ENCODE measurements at places on chromosomes 5 and 9.

DNA sequence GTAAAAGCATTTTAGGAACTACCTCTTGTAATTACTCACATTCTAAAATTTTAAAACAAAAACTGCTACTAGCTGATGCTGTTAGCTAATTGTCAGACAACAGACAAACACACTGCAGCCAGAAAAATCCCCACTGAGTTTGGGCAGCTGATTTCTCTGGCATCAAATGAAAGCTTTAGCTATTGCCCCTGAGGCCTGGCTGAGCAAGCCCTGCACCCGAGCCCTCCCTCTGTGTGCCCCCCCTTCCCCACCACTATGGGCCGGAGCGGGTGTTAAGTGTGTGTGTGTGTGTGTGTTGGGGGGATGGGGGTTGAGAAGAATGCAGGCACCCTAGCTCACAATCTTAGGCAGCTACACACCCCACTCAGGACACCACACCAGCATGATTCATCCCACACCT lies 2.4 kb downstream of the NEUROG1 start:
- no peak for DNase-seq

DNA sequence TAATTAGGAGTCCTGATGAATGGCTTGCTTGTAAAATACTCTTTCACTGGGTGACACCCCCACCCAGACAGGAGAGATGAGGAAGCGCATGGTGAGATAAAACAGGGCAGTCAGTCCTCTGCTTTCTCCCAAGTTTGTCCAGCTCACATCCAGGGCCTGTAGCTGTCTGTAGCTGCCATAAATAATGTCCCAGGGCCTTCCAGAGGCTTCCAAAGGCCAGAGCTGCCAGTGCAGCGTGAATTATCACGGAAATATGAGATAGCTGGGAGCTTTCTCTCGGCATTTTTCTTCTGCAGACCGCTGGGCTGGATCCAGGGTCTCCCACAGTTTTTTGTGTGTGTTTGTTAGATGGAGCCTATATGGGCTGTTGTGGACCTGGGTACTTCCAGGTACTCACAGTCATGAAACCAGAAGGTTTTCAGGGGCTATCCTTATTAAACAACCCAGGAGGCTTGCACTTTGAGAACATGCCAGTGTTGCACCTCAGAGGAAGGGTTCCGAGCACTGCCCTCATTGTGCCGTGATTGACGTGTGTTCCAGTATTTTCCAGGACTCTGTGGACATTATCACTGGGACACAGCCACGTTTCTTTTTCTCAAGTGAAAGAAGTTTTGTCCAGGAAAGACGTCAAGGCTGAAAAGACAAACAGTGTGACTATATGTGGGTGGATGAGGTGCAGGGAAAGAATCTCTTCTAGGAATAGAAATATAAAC lies 117.5 kb downstream of the FGF1 start:
- no peak for DNase-seq

GRCh38 chr9:84542554-84542953 lies 127.0 kb upstream of the NTRK2 start:
- no peak for DNase-seq

DNA sequence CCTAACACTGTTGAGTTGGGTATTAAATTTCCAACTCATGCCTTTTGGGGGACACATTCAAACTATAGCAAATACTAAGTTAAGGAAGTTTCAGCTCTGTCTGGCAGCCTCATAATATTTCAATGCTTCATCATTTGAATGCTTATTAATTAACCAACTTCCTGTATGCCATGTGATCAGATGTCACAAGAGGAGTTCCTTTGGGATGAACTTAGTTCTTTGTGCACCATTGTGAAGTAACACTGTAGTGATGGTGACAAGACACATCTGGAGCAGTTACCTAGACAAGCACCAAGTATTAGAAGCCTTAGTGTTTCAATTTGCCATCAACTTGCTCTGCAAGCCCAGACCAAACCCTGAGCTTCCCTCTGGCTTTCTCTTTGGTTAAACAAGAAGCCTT lies 90.7 kb upstream of the IL12B start:
- no peak for DNase-seq

DNA sequence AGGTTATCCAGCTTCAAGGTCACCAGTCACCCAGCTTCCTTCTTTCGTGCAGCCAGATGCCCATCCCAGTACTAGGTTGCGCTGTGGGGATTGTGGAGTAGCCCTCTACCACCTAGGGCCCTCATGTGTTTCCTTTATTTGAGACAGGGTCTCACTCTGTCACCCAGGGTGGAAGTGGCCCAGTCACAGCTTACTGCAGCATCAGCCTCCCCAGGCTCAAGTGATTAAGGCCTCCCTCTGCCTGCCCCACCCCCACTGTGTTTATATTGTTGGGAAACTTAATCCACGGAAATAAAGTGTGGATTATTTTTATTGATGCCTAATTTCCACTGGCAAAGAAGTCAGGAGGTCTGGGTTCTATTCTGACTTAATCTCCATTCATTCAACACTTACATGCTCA lies 4.3 kb downstream of the IL17B start:
- no peak for DNase-seq
